ENCODE measurements at places on chromosomes 12 and 14.

- DNase-seq, result peak; percentile 99
Observed at GRCh38 chr12:56724972-56725722, at the start of gene NACA. Gene NACA (minus strand): TSS chr12:56725299. CDS start chr12:56724521, 778 bp downstream.

DNA sequence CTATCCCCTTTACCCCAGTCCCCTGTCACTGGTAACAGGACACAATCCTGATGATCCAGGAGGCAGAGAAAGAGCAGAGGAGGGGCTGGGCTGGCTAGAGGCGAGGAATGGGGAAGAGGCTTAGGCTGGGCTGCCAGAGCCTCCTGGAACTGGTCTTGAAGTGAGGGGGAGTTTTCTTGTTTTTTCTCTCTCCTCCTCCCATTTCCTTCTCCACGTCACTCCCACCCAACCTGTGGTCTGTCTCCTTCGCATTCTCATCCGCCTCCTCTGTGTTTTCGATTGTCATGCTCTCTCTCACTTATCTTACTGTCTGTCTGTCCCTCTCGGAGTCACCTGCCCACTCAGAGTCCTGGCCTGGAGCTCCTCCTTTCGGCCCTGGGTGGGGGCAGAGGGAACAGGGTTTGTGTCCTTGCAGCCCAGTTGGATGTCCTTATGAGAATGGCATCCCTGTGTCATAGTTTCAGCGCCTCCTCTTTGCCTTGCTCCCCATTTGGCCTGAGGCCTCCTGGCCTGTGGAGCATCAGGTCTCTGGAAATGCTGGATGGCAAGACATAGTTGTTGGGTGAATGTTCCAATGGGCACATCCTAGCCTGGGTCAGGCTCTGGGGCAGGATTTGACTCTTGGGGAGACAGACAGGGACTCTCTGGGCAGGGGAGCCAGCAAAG is 3.4 kb upstream of the KRT80 start:
- DNase-seq, result no peak

- peak; percentile 48 for DNase-seq
Observed at GRCh38 chr14:103103461-103104388, 9.2 kb downstream of the EXOC3L4 start.

DNA sequence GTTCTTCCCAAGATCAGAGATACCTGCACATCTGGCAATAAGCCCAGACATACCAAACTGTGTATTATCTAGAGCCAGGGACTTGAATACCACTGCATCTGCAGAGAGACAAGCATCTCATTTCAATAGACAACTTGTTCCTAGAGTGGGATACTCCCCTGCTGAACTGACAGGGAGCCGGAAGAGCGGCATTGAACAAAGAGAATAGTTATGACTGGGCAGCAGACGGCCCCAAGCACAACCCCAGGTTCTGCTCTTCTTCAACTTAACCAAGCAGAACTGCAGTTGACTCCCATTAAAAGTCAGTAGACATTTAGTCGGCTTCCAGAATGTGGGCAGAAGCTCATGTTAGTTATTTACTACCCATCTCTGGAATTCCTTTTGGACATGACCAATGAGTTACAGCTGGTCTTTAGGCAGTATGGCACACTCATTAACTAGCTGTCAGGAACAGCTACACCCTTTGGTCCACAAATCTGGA is 112.9 kb downstream of the HMGA2 start:
- no peak for DNase-seq

DNA sequence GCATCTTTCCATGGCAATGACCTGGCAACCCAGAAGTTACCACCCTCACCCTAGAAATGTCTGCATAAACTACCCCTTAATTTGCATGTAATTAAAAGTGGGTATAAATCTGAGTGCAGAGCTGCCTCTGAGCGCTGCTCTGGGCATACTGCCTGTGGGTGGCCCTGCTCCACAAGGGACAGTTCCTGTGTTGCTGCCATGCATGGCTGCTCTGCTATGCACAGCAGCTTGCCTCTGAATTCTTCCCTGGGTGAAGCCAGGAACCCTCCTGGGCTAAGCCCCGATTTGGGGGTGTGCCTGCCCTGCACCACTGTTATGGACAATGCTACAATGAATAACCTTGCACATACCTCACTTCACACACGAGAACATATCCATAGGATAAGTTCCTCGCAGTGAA is 35.7 kb upstream of the GPR132 start:
- DNase-seq, result no peak

DNA sequence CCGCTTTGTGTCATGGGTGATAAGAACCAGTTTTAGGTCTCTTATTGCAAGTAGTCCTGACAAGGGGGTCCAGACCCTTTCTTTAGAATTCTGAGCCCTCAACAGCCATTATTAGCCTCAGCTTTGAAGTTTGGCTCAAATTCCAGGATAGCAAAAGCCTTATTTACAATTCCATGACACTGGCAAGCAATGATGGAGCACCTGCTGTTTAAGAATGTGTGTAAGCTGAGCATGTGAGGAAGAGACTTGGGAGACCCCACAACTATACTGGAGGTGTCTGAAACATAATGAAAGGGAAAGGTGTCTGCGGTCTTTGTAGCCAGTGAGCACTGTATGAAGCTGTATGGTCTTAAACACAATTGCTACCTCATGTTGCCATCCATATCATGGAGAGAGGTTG is 119.8 kb downstream of the TBX5 start:
- DNase-seq, result no peak

DNA sequence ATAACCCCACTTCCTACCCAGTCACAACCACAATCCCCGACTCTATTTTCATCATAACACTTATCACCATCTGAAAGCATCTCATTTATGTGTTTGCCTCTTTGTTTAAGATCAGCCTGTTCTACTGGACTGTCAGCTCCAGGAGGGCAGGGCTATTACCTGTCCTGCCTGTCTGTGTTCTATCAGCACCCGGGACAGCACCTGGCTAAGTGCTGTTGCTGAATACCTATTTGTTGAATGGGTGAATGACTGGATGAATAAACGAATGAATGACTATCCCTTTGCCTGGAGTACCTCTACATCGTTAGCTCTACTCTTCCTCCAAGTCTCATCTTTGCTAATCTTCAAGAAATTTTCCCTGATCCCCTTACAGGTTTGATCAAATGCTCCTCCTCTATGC is 69.0 kb downstream of the WSCD2 start:
- no peak for DNase-seq

DNA sequence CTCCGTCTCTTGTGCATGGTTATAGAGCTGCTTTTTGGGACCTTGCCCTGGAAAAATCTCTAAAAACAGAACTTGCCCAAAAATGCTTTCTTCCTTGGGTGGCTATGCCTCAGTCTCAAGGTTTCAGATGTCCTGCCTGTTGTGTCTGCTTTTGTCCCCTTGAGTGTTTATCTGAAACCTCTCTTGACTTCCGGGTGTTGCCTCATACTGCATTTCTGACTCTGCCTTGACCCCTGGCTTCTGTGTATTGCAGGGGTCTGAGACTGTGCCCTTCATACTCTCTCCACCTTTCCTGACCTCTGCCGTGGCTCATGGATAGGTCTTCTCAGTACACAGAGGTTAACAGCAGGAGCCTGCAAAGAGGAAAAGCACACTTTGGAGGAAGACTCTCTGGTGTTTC is 124.8 kb upstream of the NTF3 start:
- no peak for DNase-seq

GRCh38 chr12:49189731-49190716 is 1.1 kb upstream of the TUBA1A start:
- DNase-seq, result no peak

DNA sequence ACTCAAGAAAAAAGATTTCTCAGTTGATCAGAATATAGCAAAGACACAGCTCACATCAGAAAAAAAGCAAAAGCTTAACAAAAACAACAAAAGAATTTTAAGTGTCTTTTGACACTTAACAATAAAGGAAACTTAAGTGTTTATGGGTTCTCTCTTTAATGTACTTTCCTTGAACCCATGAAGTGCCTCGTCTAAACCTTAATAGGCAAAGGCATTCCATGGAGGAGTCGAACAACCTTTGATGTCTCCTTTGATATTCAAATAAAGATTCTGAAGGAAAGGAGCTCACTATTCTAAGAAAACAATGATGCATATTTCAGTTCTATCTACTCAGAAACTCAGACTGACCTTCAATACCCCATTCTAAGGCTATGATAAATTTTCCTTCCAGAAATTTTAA is 116.7 kb downstream of the TMTC1 start:
- no peak for DNase-seq

- DNase-seq, result peak; percentile 41
Observed at GRCh38 chr12:80282761-80283160, 161.3 kb upstream of the PTPRQ start.

- no peak for DNase-seq
Observed at GRCh38 chr12:118982302-118982701, 961 bp downstream of the SRRM4 start.

GRCh38 chr14:95274874-95275273 is 44.8 kb downstream of the CLMN start:
- DNase-seq, result no peak

GRCh38 chr14:99380402-99380801 is 100.3 kb downstream of the SETD3 start:
- no peak for DNase-seq

GRCh38 chr14:106395456-106396050 is 869.2 kb downstream of the TMEM121 start:
- no peak for DNase-seq

DNA sequence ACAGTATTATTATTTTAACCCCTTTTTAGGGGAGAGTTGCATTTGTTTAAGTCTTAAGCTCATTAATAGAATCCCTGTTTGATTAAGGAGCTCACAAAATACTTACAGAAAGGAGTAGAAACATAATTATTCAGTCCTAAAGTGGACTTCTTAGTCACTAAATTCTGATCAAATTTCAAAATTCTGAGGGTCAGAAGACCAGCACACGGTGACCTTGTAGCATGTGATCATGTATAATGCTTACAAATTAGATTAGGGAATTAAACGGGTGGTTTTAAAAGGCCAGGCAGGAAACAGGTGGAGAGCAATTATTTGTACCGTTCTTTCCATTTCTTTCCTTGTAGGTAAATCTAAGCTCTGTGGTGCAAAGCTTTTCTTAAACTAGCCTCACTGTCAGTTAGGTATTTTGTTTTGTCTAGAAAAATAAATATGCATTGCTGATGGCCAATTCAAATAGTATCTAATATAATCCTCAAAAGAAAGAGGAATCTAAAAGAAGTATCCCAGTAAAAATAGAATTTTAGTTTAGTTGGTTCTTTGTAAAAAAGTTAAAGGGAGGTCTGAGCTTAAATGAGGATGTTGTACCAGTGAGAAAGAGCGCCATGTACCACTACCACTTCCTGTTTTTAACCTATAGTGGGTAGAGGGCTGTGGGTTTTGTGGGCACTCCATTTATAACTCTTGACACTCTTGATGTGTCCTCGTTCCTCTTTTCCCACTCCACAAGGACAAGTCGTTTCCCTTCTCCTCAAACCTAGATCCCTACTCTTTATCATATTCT is 51.1 kb downstream of the SLC38A1 start:
- no peak for DNase-seq

- DNase-seq, result no peak
Observed at GRCh38 chr14:97802430-97803373, 1005.5 kb downstream of the VRK1 start.

DNA sequence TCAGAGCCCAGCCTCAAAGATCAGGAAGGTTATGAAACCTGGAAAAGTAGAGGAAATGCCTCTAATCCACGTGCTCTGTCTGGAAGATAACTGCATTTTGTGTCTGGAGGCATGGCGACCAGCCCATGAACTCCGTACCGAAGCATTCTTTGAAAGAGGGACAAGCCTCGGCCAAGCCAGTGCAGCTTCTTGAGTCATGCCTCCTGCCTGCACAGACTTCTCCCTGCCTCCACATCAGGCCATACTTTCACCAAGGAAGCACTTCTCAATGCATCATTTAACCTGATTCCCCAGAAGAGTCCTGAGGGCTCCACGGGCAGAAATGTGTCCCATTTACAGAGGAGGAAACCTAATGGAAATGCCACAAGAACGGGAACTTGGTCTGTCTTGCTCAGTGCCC is 3.4 kb downstream of the ACTN1 start:
- peak; percentile 84 for DNase-seq

DNA sequence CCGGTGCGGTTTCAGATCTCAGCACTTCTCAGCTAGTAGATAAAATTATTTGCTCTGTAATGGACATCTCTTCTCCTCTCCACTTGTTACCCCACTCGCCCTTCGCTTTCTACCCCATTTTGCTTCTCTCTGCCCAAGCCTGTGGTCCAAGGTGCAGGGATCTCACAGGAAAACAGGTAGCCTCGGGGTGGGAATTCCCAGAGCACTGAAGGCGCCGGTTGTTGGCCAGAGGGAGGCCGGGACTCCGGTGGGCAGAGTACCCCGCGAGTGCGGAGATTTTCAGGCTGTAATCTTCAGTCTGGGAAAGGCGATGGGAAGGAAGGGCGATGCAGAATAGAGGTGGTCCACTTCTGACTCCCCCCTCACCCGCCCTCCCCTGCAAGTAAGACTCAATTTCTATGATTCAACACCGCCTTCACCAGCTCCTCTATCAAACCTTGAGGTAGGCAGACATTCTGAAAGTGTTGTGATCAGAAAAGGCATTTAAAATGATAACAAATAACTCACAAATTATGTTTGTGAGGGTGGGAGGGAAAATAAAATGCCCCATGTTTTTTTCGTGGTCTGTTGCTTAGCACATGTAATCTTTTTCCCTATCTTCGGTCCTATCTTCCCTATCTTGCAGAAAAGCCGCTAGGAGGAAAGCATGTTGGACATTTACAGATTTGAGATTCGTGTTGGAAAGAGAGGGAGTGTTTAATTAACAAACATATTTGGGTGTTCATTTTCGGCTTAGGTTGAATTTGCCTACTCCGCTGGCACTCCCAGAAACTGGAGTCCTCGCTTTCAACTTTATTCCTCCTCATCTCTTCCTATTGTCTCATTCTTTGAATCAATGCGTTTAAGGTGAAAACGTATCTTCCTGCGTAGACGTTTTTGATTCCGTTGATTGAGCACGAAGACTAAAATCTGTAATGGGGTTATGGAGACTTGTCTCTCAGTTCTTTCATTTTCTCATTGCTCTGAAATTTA is 8.5 kb downstream of the FOXG1 start:
- DNase-seq, result no peak

DNA sequence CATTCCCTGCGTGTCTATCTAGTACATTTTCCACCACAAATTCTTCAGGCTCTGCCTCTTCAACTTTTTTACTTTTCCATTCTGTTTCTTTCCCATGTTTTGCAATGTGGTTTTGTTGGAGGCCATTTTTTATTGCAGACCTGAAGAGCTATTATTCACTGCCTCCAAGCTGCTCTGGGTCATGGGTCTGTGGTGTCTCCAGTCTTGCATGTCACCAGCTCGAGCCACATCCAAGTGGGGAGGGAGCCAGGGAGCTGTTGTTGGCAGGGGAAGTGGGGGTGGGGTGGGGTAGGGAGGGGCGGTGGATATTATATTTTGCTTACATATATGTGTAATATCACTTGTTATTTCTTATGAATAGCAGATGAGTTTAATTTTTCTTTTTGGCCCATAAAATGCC is 69.1 kb downstream of the VEZT start:
- no peak for DNase-seq

- DNase-seq, result peak; percentile 68
Observed at GRCh38 chr12:112122823-112123690, 2.3 kb upstream of the TRAFD1 start.

GRCh38 chr14:64729386-64730060 is 25.3 kb downstream of the PLEKHG3 start:
- DNase-seq, result no peak

- no peak for DNase-seq
Observed at GRCh38 chr12:111122458-111122878, 202.1 kb upstream of the MYL2 start.

GRCh38 chr12:45257185-45257930 is 41.5 kb downstream of the ANO6 start:
- no peak for DNase-seq

- no peak for DNase-seq
Observed at GRCh38 chr14:35403114-35403602, 1.4 kb downstream of the NFKBIA start.

GRCh38 chr12:115322275-115322674 is 638.3 kb upstream of the TBX3 start:
- DNase-seq, result peak; percentile 10
